Cardiac fibroblast (primary cell): ENCODE measurements at places on chromosomes 3 and 15.
A peak's percentile ranks its signal among the peaks of the same experiment; 100 is the strongest.

DNA sequence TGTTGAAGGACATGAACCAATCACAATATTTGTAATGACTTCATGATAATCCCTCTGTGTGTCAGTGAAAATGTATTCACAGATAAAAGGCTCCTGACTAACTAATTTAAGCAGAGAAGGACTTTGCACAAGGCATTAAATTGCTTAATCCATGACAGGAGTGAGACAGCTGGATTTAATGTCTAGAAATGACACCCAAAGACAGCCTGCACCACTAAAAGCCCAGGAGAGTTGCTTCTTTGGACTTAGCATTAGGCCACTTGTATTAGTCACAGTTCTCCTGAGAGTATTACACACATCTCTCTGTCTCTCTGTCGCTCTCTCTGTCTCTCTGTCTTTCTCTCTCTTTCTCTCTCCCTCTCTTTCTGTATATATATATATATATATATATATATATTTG is 180.4 kb downstream of the GOLGA8K start:
- no peak for DNase-seq

DNA sequence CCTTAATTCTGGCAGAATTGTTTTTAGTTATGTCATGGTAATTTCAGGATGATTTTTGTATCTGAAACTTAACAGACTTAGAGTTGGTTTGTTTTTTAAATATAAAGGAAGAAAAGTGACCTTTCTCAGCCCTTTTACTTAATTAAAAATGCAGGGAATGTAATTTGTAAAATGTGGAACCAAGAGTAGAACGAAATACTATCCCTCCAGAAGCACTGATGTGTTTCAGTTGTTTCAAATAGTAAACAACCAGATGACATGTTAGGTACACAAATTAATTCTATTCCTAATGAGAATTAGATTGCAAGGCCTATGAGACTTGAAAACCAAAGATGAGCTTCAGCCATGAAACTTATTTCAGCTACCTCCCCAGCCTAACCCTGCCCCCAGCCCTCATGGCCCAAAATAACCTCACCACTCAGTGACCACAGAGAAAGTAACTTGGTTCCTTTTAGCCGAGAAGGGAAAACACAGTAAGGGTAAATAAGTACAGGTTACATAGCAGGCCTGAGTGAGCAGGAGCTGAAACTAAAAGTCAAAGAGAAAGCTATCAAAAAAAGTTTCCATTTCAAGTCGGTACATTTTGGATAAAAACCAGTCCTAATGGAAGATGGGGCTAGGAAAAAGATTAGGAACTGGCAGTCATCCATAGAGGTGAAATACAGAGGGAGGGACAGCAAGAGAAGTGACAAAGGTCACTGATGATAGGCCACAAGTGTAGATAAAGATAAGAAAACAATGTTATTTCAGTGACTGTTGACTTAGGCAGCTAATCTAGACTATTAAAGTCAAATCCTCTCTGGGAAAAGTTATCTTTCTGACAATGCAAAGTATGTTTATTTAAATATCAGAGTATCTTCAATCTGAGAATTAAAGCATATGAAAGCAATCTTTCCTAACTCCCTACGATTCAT is 23.2 kb downstream of the SENP8 start:
- no peak for DNase-seq

DNA sequence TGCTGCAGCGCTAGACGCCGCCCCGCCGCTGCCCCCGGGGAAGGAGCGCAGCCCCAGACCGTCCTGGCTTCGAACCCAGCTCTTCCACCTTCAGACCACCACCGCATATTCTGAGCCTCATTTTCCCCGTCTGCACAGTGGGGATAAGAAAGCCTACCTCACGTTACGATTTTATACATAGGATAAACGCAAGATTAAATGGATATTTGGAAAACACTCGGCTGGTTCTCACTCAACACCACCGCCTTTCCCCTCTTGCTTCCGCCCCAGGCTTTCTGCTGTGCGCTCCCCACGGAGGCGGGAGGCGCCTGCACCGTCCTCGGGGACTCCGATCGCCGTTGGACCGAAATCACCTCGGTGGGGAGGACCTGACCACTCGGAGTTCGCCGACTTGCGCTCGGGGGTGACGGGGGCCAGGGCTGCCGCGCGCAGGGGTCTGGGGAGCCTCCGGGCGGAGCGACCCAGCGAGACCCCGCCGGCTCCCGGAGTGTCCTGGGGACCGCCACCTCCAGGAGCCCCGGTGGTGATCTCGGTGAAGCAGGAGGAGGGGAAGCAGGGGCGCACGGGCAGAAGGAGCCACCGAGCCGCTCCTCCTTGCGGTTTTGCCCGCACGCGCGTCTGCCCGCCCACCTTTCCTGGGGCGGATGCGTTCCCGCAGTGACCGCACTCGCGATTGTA is 4.0 kb downstream of the FBXL22 start:
- peak; percentile 17 for DNase-seq

DNA sequence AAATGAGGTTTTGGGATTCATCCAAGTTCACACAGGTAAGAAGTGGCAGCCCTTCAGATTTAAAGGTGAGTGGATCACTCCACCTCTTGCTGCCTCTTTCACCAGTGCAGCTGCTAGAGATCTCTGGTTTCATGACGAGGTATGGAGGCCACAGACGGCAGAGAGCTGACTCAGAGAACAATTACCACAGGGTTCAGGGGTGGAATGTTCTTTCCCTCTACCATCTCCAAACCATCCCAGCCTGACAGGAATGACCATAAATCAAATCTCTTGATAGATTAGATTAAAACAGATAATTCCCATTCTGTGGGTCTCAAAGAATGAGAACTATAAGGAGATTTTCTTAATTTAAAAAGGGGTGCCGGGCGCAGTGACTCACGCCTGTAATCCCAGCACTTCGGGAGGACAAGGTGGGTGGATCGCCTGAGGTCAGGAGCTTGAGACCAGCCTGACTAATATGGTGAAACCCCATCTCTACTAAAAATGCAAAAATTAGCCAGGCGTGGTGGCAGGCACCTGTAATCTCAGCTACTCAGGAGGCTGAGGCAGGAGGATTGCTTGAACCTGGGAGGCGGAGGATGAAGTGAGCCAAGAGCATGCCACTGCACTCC is 174.2 kb upstream of the ATP11B start:
- peak; percentile 2 for DNase-seq

GRCh38 chr3:85355572-85355971 is 396.8 kb downstream of the CADM2 start:
- DNase-seq, result no peak

GRCh38 chr3:46368569-46368968 is 2.2 kb upstream of the CCR5 start:
- DNase-seq, result peak; percentile 19

DNA sequence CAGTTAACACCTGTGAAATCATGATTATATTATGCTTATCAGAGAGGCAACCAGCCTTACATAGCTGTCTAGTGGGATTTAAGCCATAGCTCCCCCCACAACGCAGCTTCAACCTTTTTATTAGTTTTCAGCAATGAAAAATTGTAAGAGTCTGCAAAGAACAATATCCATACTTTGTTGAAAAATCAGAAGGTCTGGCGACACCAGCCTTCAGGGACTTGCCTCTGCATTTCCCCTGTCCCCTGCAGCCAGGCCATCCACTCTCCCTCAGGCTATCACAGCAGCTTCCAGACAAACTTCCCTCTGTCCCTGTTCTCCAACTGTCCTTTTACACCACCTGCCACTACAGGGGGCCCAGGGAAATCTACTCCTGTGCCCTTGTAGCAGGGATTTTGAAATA is 59.9 kb downstream of the SSUH2 start:
- DNase-seq, result no peak

DNA sequence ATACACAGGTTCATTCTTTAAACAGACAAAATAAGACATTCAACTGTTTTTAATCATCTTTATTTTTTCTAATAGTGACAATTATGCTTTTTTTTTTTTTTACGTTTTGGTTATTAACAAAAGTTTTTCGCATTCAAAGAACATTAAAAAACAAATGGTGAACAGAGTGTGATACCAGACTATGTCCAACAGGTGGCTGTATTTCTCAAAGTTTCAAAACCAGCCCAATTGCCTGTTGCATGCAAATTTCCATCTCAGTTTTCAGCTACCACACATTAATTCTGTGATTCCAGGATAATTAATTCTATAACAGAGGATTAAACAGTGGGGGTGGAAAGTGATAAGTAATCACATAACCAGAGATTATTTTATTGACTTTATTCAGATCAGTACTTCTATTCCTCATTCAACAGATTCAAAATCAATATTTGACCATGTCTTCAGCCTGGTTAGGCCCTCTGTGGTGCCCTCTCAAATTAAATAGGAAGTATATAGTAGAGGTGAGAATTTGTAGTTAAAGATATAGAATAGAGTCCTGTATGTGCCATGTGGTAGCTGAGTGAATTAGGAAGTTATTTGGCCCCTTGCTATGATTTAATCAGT is 122.2 kb upstream of the DCBLD2 start:
- DNase-seq, result peak; percentile 65

- peak; percentile 58 for DNase-seq
Measured at GRCh38 chr3:100556673-100557310, 52.6 kb upstream of the ADGRG7 start.

GRCh38 chr3:33071946-33072345 is 25.0 kb downstream of the GLB1 start:
- DNase-seq, result no peak

- no peak for DNase-seq
Measured at GRCh38 chr3:2268779-2269178, 170.1 kb downstream of the CNTN4 start.

DNA sequence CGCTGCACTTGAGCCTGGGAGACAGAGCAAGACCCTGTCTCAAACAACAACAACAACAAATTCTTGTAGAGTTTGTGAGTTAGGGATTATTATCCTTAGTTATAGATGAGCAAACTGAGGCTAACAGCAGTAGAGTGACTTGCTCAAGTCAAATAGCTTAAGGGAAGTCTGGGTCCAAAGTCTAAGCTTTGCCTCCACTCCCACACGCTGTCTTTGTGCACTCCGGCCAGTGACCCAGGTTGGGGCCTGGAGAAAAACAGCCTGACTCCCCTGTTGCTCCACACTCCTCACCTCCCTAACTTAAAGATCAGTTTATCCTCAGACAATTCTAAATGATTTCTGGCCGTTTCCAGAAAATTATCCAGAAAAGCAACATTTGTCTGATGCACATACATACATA is 9.2 kb upstream of the SIN3A start:
- no peak for DNase-seq

GRCh38 chr3:129384594-129385323 is 43.7 kb downstream of the EFCAB12 start:
- DNase-seq, result no peak

DNA sequence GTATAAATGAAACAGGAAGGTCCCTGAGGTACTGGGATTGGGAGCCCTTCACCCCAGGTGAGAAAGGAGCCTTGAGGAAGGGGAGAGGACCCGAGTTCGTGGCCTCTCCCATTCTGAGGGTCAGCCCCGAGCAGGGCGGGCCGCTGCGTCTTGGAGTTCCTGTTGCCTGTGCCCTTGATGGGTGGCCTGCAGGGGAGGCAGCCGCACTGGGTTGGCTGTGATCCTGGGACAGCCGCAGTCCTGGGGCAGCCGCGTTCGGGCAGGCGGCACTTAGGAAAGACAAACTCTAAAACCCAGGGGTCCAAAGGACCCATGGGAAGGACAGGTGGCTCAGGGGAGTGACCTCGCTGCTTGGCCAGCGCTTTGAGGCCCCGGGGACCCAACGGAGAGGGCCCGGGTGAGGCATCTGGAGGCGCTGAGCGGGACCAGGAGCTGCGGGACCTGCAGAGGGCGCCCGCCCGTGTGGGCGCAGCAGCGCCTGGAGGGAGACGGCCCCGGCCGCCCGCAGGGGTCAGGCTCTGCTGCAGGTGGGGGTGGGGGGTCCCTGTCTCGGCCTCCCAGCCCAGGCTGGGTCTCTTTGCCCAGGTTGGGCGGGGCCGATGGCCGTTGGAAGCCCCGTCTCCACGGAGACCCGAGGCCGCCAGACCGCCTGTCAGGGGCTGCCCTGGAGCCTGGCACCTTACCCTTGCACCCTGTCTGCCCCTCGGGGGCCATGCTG is 65.1 kb downstream of the HMCES start:
- DNase-seq, result peak; percentile 43

DNA sequence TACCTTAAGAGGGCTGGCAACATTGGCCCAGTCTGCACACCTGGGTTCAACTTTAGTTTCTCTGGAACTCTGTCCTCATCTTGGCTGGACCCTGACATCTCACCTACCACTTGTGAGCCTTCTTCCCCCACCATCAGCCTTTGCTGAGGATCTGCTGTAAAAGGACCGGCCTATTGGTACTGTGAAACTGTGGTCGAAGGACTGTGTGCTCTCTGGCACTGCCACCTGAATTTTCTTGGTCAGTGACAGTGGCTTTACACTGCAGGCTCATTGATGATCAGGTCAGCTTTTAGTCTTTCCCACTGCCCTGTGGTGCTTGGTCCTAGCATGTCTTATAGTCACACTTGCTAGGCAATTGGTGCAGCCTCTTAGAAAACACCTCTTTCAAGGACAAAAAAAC is 86.9 kb downstream of the PEX5L start:
- no peak for DNase-seq

DNA sequence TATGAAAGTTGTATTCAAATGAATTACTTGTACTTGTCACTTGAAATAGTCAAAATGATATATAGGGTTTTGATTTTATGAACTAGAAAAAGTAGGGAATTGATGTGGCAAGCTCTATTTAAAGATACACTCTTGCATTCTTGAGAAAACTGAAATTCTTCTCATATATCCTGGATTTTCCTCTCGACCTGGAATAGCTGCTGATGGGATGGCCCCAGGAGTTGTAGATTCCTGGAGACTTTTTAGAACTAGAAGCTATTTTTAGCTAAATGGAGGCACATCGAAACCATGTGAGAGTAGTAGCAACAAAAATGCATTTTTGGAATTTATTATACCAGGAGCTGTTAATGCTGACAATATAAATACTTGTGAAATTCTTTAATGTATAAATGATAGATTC is 125.9 kb downstream of the LEKR1 start:
- no peak for DNase-seq

- DNase-seq, result no peak
Measured at GRCh38 chr3:181987736-181988135, 276.0 kb downstream of the SOX2 start.

DNA sequence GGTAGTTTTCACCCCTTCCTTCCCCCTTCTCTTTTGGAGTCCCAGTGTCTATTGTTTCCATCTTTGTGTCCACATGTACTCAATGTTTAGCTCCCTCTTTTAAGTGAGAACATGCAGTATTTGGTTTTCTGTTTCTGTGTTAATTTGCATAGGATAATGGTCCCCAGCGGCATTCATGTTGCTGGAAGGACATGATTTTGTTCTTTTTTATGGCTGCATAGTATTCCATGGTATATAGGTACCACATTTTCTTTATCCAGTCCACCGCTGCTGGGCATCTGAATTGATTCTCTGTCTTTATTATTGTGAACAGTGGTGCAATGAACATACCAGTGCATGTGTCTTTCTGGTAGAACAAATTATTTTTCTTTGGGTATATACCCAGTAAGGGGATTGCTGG is 7.7 kb upstream of the HDGFL3 start:
- no peak for DNase-seq

- peak; percentile 45 for DNase-seq
Measured at GRCh38 chr3:159732172-159733111, 256.2 kb upstream of the IL12A start.

DNA sequence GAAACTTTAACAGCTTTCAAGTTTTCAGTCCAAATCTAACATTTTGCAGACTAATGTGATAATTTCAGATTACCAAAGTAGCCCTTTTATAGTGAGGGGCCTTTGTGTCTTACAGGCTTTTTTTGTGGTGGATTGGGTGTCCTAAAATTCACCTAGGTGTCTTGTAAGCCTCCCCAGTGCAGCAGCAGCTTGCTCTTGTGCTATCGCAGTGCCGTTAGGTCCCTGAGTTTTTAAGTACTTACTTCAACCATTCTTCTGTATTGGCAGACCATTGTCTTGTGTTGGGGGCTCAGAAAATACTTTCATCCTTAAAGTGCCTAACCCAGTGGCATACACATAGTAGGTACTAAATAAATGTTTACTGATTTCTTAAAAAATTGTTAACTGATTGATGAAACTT is 2.1 kb downstream of the PDE8A start:
- DNase-seq, result no peak
